Spinal cord (tissue), 10 donors: ENCODE measurements at places on chromosomes 7 and 10. TPM values are rescaled to one million over a fixed set of nuclear protein-coding genes. Genes with fewer than 3 reads are reported as not detected.

MYH16 gene
- not detected for total RNA-seq

DNA sequence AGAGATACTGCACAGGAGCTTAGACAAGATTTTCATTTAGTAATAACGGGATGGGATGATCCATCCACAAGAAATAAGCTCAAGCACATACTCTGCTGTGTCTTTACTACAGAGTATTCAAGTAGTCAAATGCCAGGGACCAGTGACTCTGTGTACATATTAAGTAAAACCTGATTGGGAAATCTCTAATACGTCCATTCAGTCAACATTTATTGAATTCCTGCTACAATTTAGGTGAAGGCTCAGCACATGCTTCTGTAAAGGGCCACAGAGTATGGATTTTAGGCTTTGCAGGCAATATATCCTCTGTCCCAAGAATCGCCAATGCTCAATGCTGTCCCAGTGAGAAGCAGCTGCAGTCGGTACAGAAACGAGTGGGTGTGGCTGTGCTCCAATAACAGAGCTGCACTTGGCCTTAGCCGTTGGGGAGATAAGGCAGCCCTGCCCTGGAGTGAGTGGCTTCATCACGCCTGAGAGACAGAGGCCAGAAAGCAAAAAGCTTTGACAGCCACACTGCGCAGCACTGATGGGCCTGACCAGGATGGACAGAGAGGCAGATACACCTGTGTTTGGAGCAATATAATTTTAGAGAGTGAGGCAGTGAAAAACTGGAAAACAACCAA lies 186.8 kb downstream of the PARD3 start:
- no peaks in the 10 kb centered on the region for H3K27me3 ChIP-seq
- no peak overlapping the region for H3K27ac ChIP-seq
- peaks cover 4% of the 10 kb centered on the region for H3K4me1 ChIP-seq

- no peaks in the 10 kb centered on the region for H3K36me3 ChIP-seq
- H3K27ac ChIP-seq, result no peak overlapping the region
- H3K27me3 ChIP-seq, result no peaks in the 10 kb centered on the region
- no peak overlapping the region for H3K4me3 ChIP-seq
- DNase-seq, result no peak
Observed at GRCh38 chr10:61857746-61858145, 43.8 kb upstream of the ARID5B start.

- H3K27ac ChIP-seq, result no peak overlapping the region
- no peak overlapping the region for H3K4me3 ChIP-seq
- H3K36me3 ChIP-seq, result peaks cover 48% of the 10 kb centered on the region
- no peaks in the 10 kb centered on the region for H3K27me3 ChIP-seq
- DNase-seq, result no peak
Observed at GRCh38 chr10:74104480-74104879, 46.1 kb downstream of the AP3M1 start.

GRCh38 chr10:79093658-79094411 lies 25.1 kb downstream of the ZMIZ1 start:
- DNase-seq, result no peak
- H3K4me3 ChIP-seq, result no peak overlapping the region
- peaks cover 28% of the 10 kb centered on the region for H3K36me3 ChIP-seq
- H3K27me3 ChIP-seq, result no peaks in the 10 kb centered on the region
